ENCODE measurements at places on chromosomes 2 and 18.

GRCh38 chr18:57077786-57078552 lies 68.9 kb upstream of the BOD1L2 start:
- no peak for DNase-seq

DNA sequence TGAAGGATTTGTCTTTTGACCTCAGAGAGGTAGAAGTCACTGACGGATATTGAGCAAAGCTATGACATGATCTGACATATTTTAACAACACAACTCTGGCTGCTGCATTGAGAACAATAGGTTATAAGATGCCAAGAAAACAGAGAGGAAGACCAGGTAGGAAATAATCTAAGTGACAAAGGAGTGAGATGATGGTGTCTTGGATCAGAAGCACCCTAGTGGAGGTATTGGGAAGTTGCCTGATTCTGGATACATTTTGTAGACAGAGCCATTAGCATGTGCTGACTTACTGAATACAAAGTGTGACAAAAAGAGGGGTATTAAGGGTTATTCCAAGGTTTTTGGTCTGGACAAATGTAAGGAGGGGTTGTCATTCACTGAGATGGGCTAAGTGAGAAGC lies 1438.1 kb downstream of the DPP10 start:
- no peak for DNase-seq

GRCh38 chr18:21463718-21464117 lies 136.8 kb downstream of the ESCO1 start:
- no peak for DNase-seq

DNA sequence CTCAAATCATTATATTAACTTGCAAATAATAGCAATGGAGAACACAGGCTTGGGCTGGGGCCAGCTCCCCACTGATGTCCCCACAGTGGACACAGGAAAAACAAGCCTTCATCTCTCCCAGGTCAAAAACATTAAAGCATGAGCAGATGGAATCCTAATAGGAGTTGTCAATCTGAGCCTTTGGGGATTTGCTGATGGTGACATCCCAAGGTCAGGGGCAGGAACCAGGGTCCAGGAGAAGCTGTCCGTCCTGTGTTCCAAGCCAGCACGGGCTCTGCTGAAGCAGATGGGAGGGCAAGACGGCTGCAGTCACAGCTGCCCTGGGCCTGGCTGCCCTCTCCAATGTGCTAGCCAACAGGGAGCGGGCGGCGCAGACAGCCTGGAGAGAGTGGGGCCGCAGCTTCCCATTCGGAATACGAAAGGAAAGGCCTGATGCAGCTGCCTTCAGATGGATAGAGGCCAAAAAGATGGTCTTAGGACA lies 135.5 kb downstream of the NDUFA10 start:
- DNase-seq, result no peak

GRCh38 chr18:44033144-44033701 lies 647.5 kb upstream of the SETBP1 start:
- no peak for DNase-seq

GRCh38 chr2:144796164-144796563 lies 276.2 kb upstream of the ZEB2 start:
- DNase-seq, result no peak

- DNase-seq, result no peak
Observed at GRCh38 chr18:71011389-71011788, 722.5 kb downstream of the SOCS6 start.
